Activated CD4-positive, alpha-beta T cell treated with anti-CD3 and anti-CD28 coated beads, Interleukin-2, amount 10 ng/mL, durations not matched to agents 7 days and 5 days (primary cell): ENCODE measurements at places on chromosomes 7 and 10. TPM values are rescaled to one million over a fixed set of nuclear protein-coding genes. Genes with fewer than 3 reads are reported as not detected.

DNA sequence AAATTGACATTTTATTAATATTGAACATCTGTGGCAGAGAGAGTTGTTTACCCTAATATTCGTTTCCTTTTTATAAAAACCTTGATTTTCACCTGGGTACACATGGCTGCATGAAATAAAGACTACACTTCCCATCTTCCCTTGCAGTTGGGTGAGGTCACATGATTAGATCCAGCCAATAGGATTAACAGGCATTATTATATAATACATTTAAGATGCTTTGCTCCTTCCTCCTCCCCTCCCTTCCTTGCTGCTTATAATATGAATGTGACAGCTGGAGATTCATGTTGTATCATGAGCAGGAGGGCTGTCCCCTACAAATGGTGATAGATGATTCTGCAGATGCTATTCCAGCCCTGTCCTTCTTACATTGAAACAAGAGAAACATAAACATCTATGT, 146.6 kb downstream of the SH2D4B start:
- DNase-seq = peak; percentile 18

The SFTPA1 gene
- not detected for total RNA-seq

GRCh38 chr7:155357573-155358041, 59.9 kb downstream of the INSIG1 start:
- DNase-seq = no peak

DNA sequence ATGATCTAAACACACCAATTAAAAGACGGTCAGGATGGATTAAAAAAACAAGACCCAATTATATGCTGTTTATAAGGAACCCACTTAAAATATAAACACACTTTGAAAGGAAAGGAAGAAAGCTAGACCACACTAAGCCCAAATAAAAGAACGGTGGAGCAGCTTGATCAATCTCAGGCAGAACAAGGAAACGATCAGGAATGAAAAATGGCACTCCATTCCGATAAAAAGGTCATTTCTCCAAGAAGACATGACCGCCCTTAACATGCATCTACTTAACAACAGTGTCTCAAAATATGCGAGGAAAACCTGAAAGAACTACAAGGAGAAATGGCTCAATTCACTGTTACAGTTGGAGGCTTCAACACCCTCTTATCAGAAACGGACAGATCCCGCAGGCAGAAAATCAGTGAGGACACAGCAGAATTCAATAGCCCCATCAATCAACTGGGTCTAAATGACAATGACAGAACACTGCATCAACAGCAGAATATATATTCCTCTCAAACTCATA, 210.0 kb downstream of the MAD1L1 start:
- DNase-seq = no peak

The OPALIN gene
- not detected for total RNA-seq

DNA sequence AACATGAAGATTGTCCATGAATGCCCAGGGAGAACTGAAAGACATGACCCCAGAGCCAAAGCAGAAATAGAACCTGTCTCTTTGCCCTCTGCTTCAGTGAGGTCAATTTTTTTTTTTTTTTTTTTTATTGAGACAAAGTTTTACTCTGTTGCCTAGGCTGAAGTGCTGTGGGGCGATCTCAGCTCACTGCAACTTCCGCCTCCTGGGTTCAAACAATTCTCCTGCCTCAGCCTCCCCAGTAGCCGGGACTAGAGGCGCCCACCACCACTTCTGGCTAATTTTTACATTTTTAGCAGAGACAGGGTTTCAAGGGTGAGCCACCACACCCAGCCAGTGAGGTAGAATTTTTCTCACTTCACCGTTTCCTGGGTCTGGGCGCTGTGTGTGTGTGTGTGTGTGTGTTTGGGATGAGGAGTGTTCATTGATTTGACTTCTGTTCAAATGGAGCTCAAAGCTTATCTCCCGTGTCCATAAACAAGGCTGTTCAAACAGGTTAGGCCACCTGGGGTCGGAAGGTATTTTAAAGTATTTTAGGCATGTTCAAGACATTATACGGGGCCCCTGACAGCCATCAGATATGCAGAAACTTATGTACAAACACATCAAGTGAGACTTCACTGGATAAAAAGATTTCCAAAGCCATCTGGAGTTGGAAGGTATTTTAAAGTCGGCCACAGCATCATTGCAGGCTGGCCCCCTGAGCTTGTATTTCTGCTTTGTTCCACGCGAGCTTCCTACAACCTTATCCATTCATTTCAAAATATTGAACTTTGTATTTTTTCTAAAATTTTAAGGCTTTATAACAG, 93.8 kb downstream of the MAP3K8 start:
- DNase-seq = peak; percentile 21

DNA sequence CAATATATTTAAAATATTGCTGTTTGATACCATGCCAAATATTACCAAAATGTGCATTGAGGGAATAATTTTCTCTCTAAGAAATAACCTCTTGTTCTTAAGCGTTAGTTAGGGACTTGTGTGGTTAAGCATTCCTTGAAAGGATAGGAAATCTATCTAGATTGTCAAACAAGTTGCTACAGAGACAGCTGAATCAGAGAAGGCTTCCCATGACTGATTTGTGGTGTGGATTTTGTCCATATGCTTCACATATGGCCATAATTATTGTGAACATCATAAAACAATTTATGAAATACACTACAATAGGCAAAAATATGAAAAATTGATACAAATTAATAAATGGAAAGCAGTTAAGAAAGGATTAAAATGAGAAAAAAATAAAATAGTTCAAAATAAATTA, 96.3 kb downstream of the GNAT3 start:
- DNase-seq = no peak

- peak; percentile 81 for DNase-seq
Measured at GRCh38 chr7:104923010-104923421, 91.0 kb upstream of the KMT2E start.

The LRRC4 gene
- not detected for total RNA-seq

GRCh38 chr7:135645296-135645904, 16.9 kb upstream of the STMP1 start:
- DNase-seq = peak; percentile 48

DNA sequence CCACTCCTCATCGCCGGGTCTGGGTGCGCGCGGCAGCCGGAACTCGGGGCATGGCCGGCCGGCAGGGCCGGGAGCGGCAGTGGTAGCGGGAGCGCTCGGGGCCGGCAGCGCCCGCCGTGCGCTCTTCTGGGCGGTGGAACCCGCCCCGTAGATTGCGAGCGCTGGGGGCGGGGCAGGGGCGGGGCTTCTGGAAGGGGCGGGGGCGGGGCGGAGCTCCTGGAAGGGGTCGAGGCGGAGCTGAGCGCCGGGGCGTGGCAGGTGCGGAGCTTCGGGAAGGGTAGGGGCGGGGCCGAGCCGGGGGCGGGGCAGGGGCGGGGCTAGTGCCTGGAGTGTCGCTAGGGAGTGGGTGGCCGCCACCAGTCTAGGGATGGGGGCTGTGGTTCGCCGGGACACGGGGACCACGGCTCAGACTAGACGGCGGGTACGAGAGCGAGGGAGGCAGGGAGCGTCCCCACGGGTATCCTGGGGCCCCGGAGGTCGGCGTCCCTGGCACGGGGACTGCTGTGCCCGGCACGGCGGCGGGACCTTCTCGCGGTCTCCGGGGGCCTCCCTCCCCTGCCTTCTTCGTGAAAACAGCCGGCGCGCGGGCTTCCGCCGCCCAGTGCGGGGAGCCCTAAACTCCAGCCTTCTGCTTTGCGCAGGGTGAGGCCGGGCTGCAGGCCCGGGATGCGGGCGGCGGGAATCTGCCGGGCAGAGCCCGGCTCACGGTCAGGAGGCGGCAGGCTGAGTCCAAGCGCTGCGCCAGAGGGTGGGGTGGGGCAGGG, at the start of gene STK32C:
STK32C (minus strand) TSS at position 128 of the 764 bp plus-strand sequence; CDS start at position 11, 117 bp downstream.
- DNase-seq = peak; percentile 88

The VWC2 gene
- total RNA-seq = not detected

GRCh38 chr7:149865437-149865836, 8.3 kb upstream of the ATP6V0E2 start:
- DNase-seq = peak; percentile 81

- no peak for DNase-seq
Measured at GRCh38 chr10:71509444-71509843, 112.7 kb downstream of the CDH23 start.

- peak; percentile 36 for DNase-seq
Measured at GRCh38 chr10:22505911-22506685, 160.8 kb downstream of the SPAG6 start.

- DNase-seq = no peak
Measured at GRCh38 chr7:111043561-111043960, 47.4 kb upstream of the LRRN3 start.

The PLA2G12B gene
- total RNA-seq = not detected

DNA sequence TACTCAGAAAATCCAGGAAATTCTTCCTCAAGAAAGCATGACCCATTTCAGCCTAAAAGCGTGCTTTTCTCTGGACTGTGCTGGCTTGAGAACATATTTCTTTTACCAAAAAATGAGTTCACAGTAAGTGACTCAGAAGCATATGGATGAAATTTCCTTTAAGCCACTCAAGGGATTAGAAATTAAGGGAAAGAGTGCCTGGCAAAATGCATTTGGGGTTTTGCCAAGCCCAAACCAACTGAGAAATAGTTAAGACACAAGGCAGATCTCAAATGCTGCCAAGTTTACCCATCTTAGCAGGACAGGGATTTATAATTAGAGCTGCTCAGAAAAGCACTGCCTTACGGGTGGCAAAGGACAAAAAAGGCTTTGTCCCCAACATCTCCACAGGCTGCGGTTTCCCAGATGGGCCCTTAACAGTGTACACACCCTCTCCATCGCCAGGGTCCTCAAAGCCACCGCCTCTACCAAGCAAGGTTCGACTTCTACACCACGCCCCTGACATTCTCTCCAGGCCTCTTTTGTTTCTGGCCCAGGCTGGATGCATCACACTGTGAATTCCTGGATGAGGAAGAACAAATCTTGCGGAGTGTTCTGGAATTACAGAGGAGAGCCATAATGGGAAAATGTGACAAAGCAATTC, 30.1 kb upstream of the CDHR3 start:
- DNase-seq = no peak

DNA sequence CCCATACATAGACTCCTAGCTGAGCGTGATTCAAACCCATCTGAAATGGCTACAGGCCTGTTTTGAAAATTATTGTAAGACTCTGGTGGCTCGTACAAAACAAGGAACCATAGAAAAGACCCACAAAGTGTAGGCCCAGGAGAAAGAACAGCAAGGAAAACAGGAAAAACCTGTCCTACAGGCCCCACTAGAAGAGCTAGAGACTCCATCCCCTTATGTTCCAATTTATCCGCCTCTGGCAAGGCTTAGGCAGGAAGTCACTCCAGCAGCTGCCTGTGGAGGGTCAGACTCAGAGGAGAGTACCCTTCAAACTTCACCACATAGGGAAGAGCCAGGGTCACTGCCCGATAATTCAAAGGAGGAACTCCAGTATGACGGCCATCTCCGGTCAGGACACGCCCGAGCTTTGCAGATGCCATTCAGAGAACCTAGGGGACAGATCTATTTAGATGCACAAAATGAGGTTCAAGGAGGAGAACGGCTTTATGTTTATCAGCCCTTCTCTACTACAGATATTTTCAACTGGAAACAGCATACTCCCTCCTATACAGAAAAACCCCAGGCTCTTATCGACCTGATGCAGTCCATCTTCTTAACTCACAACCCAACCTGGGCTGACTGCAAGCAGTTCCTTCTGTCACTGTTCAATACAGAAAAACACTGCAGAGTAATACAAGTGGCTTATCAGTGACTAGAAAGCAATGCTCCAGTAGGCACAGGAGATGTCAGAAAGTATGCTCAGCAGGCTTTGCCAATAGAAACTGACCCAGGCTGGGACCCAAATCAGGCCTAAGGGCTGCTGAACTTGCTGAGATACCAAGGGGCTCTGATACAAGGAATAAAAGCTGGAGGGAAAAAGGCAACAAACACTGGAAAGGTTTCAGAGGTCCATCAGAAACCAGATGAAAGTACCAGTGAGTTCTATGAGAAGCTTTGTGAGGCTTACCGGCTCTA, 8.6 kb upstream of the ZNF33B start:
- DNase-seq = no peak

The RAB11FIP2 gene
- 17.9 TPM for total RNA-seq

The GRM8 gene
- not detected for total RNA-seq

- no peak for DNase-seq
Measured at GRCh38 chr10:6520138-6520537, 59.9 kb downstream of the PRKCQ start.

- peak; percentile 91 for DNase-seq
Measured at GRCh38 chr10:74150204-74150989, at the start of gene AP3M1. Gene AP3M1 (minus strand): TSS chr10:74150828. CDS start chr10:74138379, 12,449 bp downstream.

GRCh38 chr10:129647590-129647989, 180.5 kb downstream of the MGMT start:
- DNase-seq = no peak

DNA sequence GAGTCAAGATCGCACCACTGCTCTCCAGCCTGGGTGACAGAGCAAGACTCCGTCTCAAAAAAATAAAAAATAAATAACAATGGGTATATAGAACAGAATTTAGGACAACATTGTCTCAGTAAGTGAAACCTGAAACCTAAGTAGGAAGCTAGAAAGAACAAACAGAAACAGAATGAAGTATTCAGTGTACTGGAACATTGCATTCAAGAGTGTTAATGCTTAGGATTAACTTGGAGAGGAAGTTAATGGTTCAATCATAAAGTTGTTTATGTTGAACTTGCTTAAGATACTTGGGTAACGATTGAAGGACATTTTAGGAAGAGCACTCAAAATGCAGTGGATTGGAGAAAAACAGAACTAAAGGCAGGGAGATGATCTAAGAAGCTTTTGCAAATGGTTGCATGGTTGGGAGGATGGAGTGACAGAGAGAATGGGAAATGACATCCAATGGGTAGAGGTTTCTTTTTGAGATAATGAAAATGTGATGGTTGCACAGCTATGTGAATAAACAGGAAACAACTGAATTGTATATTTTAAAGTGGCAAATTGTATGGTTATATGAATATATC, 233.7 kb downstream of the ADK start:
- no peak for DNase-seq

DNA sequence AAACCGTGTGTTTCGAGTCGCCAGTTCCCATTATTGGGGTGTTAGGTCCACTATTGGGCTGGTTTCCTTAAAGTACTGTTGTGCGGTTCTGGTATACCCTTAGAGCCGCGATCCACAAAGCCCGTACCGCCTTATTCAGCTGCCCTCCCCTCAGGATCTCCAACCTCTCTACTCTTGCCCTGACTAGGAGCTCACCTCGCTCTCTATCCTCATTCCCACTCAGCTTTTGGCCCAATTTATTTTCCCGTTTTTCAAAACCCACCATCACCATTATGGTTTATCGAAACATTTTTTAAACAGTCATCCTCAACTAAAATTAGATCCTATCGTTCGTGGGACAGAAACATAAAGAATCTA, 461 bp upstream of the ETV1 start:
- DNase-seq = no peak

GRCh38 chr7:112790586-112791003, 402 bp upstream of the TMEM168 start:
- DNase-seq = no peak

The ABCC2 gene
- total RNA-seq = 1.0 TPM

GRCh38 chr10:113153493-113154102, 203.6 kb downstream of the TCF7L2 start:
- no peak for DNase-seq

GRCh38 chr10:26093229-26093628, 123.3 kb upstream of the GAD2 start:
- no peak for DNase-seq

- no peak for DNase-seq
Measured at GRCh38 chr7:141646826-141647480, 55.0 kb downstream of the DENND11 start.

- DNase-seq = no peak
Measured at GRCh38 chr7:128739990-128740682, 977 bp downstream of the CALU start.
